Stimulated activated naive CD4-positive, alpha-beta T cell (primary cell): ENCODE measurements at places on chromosomes 6 and 20.

DNA sequence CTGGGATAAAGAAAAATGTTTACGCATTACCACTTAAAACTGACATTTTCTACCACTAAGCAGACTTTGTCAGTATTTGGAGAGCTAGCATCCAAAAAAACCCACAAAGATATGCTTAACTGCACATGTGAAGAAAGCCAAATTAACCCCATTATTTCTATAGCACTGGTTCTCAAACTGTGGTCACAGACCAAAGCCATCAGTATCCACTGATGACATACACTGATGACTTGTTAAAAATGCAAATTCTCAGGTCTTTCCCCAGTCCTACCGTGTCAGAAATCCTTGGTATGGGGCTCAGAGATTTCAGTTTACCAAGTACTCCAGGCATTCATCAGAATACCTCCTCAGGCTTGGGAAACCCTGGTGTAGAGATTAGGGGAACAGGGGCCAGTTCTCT is 230.2 kb downstream of the PTPRK start:
- DNase-seq, result no peak

GRCh38 chr6:70470016-70470415 is 56.7 kb downstream of the FAM135A start:
- DNase-seq, result no peak

DNA sequence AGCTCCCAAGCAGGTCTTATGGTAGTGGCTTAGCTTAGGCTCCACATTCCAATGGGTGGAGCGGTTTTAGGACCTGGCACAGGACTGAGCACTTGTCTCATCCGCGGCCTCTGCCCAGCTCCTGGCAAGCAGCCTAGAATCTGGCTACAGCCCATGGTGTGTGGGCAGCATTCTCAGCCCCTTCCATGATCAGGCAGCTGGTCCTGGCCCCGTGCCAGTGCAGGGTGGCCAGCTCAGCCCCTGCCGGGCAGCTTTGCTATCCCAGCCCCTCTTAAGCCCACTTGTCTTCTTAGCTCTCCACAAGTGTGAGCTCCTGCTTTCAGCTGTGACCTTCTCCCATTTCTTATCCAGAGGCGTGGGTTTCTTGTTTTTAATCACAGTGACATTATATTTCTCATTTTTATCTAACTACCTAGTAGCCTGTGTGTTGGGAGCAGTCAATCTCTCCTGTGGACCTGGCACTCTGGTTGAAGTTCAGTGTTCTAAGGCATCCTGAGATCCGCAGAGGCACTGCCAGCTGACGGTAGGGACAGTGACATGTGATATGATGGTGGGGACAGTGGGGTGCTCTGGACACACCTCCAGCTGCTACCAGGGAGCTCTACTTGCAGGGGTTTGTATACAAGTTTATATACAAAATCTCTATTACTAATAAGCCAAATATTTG is 119.9 kb upstream of the PRND start:
- no peak for DNase-seq

GRCh38 chr6:115001731-115002350 is 659.0 kb upstream of the HS3ST5 start:
- no peak for DNase-seq

DNA sequence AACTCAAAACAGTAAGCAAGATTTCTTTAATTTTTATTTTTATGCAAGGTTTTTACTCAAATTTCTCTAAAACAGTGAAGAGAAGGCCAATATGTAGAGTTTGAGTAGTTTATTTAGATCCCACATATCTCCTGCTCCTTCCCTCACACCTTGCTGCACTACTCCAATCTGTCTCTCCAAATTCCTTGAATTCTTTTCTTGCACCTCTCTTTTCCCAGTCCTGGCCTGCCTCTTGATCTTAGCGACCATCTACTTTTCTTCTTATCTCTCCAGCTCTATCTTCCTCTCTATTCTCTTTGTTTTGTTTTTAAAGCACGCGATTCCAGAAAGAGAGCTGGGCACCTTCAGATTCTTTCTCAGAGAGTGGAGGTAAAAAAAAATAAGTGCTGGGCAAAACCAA is 86.7 kb upstream of the KCNQ5 start:
- DNase-seq, result no peak
